Thymus (tissue), 14 donors: ENCODE measurements at places on chromosomes 7 and 10. TPM values are rescaled to one million over a fixed set of nuclear protein-coding genes. Genes with fewer than 3 reads are reported as not detected.

TMEM196 gene
- 0.05 TPM for total RNA-seq

- no peak for DNase-seq
Observed at GRCh38 chr7:33459340-33459751, 330.0 kb downstream of the BBS9 start.

OPALIN gene
- under 0.01 TPM for total RNA-seq

AOAH gene
- 23.5 TPM for total RNA-seq

PHTF2 gene
- total RNA-seq: 10.9 TPM

PRLHR gene
- 0.05 TPM for total RNA-seq

NUDT13 gene
- 1.8 TPM for total RNA-seq

GRCh38 chr7:11831156-11831735 lies 752 bp downstream of the THSD7A start:
- no peak for DNase-seq
